Hematopoietic multipotent progenitor cell (in vitro differentiated cells): ENCODE measurements at places on chromosomes 12 and 14.

- no peak for DNase-seq
Observed at GRCh38 chr14:85090681-85091080, 439.3 kb upstream of the FLRT2 start.

GRCh38 chr12:207804-208203 lies 6.2 kb downstream of the SLC6A12 start:
- no peak for DNase-seq

DNA sequence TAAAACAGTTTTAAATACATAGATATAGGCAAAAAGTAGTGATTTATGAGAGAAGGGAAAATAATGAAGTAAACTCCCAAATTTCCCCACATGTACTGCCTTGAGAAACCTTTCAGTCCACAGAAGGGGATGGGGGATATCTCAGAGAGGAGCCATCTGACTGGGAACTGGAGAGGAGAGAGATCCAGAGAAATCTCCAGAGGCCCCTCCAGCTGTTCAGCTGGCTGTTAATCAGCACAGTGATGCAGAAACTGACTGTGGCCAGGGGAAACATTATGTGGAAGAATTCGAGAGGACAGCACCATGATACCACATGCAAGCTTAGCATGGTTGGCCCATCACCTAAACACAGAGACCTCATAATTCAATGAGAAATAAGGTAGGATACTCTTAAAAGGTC lies 1165.9 kb upstream of the TMEM132C start:
- DNase-seq, result no peak

- DNase-seq, result no peak
Observed at GRCh38 chr12:84046859-84047258, 865.7 kb downstream of the SLC6A15 start.

GRCh38 chr12:40010899-40011774 lies 94.7 kb downstream of the SLC2A13 start:
- peak; percentile 84 for DNase-seq

DNA sequence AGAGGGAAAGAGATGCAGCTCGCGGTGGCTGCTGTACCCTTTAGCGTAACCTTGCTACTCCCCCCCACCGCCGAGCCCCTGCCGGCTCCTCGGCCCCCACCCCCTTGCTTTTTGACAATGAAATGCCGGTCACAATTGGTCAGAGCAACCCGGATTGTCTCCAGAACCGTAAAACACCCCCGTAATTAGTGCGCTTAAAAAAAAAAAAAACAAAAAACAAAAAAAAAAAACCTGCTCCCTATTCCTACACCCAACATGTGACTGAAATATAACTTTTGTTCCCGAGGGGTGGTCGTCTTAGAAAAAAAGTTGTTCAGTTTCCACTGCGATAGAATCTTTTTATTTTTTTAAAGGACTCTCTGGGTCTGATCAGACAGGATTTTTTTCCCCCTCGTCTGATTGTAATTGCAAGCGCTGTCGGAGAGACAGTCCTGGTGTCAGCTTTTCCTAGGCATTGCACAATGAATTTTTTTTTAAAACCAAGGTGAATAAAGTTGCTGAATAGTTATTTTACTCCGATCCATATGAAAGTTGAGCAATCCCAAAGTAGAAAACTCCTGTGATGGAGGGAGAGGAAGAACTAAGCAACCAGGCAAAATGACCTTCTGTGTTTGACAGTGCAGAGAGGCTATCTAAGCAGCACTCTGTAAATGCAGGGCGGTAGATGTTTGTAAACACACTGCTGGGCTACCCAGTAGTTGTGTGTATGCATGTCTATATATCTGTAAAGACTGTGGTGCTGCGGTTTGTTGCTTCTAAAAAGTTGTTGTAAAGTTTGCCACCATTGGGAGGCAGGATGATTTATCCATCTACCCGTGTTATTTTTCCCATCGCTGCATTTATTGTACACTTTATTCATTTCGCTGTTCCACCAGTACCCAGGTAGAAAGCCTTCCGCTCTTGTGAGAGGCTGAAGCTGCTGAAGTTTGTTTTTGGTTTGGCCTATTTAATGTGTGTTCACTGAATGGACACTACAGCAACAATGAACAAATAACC lies 1.1 kb downstream of the ETV6 start:
- peak; percentile 69 for DNase-seq

DNA sequence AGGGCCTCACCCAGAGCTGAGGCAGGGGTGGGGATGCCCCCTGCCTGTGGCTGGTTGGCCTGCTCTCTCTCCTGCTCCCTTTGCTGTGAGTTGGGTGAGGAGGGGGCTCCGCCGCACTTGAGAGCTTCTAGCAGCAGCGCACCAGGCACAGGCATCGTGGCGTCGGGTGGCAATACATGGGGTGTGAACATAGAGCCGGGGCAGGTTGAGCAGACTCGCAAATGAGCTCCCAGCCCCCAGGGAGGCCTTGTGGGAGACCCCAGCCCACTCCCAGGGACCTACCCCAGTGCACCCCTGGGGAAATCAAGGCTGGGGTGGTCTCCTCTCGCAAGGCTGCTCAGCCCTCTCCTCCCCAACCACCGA lies 54.5 kb downstream of the KIF26A start:
- no peak for DNase-seq

DNA sequence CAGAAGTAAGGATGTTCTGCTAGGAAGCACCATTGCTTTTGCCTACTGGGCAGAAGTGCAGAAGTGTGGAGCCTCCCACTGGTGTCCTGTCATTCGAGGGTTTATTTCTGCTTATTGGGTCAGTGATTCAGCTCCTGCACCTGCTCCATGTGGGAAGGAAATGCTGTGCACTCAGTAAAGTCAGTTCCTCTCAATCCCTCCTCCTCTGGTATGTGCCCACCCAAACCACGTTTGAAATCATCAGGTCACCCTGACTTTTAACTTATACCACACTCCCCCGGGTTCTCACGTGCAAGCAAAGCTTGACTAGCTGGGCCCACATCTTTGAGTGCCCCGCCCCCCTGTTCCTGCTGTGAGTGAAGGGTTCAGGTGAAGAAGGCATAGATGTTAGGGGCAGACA lies 223.7 kb downstream of the CHST11 start:
- no peak for DNase-seq

GRCh38 chr14:99234355-99234754 lies 37.6 kb downstream of the BCL11B start:
- no peak for DNase-seq

- no peak for DNase-seq
Observed at GRCh38 chr12:62917926-62918325, 17.0 kb downstream of the PPM1H start.

GRCh38 chr14:105492971-105493871 lies 2.2 kb downstream of the TEDC1 start:
- no peak for DNase-seq

- DNase-seq, result peak; percentile 30
Observed at GRCh38 chr12:111597831-111598636, 1.1 kb downstream of the ATXN2 start.

DNA sequence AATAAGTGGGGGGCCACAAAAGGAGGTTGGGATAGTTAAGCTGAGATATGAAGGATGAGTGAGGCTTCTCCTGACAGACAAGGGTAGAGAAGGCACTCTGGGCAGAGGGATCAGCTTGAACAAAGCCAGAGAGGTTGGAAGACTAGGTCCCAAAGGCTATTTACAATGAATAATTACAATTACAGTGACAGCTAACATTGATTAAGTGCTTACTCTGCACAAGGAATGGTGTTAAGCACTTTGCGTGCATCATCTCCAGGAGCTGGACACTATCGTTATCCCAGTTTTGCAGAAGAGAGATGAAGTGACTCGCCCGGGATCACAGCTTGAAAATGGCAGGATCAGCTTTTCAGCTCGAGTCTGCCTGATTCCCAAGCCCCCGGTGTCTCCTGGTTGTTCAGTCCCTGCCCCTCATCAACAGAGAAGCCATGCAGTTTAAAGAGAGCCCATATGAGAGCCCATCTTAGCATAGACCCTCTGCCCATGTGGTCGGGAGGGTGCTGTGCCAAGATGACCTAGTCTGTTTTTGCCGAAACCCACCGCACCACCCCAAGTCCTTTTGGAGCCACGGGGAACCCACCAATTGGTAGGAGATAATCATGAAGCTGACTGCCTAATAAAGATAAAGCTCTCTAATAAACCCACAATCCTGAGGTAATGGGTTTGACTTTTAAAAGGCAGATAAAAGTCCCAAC lies 89.9 kb upstream of the HSPB8 start:
- no peak for DNase-seq

- DNase-seq, result no peak
Observed at GRCh38 chr12:45389426-45389825, 173.5 kb downstream of the ANO6 start.

DNA sequence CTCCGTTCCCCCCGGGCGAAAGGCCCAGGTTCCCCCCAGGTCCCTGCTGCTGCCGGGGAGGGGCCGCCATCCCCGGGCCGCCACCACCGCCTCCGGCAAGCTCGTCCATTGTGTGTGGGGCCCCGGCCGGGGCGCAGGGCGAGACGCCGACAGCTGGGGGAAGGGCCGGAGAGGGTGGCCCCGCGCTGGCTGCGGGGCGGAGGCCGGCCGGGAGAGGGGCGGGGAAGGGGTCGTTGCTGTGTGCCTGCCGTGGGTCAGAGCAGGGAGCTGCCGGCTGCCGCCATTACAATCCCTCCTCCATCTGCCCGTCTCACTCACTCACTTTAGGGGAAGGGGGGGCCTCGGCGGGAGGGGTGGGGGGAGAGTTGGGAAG lies at the start of gene STRN3:
Gene STRN3, minus strand, starts transcription at position 303 of the 373 bp plus-strand sequence. Its CDS starts 194 bp downstream, at position 109.
- DNase-seq, result no peak

GRCh38 chr12:93789767-93790166 lies 112.6 kb downstream of the CRADD start:
- DNase-seq, result no peak

DNA sequence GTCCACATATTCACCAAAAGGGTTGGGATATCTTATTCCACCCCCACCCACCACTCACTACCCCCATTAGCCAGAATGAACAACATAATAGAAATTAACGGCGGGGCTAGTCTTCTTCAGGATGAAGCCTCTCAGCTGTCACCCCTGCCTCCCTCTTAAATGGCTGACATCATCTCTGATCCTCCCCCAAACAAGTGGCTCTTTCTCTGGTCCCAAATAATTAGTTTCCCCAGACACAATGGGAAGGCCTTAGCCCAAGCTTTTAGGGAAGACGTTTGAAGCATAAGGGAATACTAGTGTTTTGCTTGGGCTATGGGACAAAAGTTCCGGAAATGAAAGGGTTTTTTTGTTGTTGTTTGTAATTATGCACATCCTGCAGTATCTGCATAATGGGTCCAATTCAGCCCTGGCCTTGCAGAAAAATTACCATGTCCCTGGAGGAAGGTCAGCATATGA lies 13.8 kb downstream of the STON2 start:
- no peak for DNase-seq

DNA sequence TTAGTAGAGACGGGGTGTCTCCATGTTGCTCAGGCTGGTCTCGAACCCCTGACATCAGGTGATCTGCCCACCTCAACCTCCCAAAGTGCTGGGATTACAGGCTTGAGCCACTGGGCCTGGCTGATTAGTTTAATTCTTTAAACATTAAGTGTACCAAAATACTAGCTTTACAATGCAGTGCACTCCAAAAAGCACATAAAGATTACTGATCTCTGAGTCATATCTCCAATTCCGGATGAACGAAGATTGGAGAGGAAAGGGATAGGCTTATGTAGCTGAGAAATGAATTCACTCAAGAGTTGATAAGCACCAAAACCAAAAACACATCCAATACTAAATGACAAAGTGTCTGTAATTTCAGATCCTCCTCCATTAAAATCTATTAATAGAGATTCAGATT lies 15.1 kb downstream of the NAV3 start:
- DNase-seq, result no peak

DNA sequence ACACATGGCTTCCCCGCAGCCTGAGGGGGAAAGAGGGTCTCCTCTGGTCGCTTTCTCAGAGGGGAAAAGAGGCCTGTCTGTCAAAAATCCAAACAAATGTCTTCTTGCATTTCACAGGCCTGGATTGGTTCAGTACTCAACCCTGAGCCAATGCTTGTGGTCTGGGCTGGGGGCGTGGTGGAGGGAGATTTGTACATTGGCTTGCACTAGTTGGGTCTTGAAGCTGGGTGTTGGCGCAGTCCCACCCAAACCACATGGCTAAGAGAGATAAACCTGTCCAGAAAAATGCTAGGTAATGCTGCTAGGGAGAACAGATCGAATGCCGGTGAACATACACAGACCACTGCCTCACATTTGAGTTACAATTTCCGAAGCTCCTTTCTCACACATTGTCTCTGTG lies 461.6 kb downstream of the MED13L start:
- no peak for DNase-seq

- DNase-seq, result no peak
Observed at GRCh38 chr12:58976146-58976545, 55.8 kb upstream of the LRIG3 start.

GRCh38 chr14:97788364-97788763 lies 991.2 kb downstream of the VRK1 start:
- no peak for DNase-seq

DNA sequence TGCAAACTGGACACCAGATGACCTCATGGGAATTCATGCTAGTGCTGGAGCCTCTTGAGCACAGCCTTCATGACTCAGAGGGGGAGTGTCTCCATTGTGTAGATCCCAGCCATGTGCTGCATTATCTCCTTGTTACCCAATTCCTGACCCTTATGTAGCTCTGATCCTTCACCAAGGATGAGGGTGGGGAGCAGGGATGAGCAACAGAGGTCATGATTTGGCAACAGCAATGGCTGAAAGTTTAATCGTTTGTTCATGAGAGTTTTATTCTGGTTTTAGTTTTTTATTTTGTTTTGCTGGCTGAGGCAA lies 9.5 kb upstream of the BDKRB1 start:
- no peak for DNase-seq

DNA sequence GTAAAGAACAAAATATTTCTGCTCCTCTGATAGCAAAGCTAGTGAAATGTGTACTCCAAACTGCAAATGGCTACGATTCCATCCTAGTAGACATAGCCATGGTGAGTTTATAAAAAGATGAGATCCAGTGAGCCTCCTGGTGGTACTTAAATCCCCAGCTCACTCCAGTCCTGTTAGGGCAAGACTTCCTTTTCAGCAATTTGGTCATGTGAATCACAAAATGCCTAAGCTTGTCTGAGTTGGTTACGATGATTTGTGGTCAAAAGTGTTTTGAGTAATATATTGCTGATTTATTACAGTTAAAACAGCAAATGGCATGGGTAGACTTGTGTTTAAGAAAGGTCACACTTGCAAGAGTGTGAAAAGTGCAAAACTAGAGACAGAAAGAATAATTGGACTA lies 102.7 kb upstream of the NAV3 start:
- no peak for DNase-seq

DNA sequence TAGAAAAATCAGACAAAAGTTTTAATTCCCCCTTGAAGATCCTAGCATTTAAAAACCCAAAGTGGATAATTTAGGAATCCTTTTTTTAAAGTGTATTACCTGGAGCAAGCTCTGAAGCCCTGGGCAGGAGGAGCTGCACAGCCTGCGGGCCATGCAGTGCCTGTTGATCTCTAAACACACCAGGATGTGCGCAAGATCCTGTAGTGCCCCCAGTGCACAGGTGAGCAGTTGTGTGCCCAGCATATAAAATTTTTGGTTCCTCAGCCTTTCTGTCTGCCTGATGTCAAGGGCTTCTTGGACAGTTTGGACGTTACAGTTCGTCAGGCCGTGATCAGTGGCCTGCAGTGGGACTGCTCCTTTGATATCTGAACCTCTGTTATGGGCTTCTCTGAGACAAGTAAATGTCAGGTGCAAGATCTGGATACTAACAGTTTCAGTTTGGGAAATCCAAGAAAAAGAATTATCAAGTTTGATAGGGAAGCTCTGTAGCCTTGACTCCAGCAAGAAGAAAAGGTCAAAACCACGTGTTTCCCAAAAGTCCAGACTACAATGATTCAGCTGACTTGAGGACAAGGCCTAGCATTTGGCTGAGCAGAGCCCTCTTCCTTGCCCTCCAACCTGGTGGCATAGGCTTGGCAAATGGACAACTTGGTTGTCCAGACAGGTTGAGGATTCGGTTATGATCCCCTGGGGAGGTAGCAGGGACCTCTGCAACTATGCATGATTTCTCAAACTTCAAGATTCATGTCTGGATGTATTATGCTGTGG lies 1.0 kb downstream of the ATXN7L3B start:
- DNase-seq, result peak; percentile 34
